ENCODE measurements at places on chromosomes 4 and X. TPM values are rescaled to one million over a fixed set of nuclear protein-coding genes. Genes with fewer than 3 reads are reported as not detected.

The RHOH gene
- 10.1 TPM for total RNA-seq

The SLC6A14 gene
- total RNA-seq, result 68.6 TPM

The BEND2 gene
- total RNA-seq, result not detected

The GPR143 gene
- total RNA-seq, result 1.5 TPM

The SCD5 gene
- total RNA-seq, result 12.5 TPM

The ZNF711 gene
- total RNA-seq, result 0.97 TPM

The FNIP2 gene
- total RNA-seq, result 71.2 TPM

The CT45A2 gene
- total RNA-seq, result not detected

The NR3C2 gene
- 25.0 TPM for total RNA-seq

The L1CAM gene
- total RNA-seq, result 0.55 TPM

The SHISA3 gene
- 1.9 TPM for total RNA-seq

The C4orf50 gene
- 0.03 TPM for total RNA-seq

The NKX6-1 gene
- not detected for total RNA-seq

The GPR78 gene
- 0.67 TPM for total RNA-seq

The TBL1X gene
- 20.3 TPM for total RNA-seq

The CT45A1 gene
- not detected for total RNA-seq

The GAGE12J gene
- total RNA-seq, result not detected

The HAUS3 gene
- total RNA-seq, result 9.7 TPM

The CXCR3 gene
- total RNA-seq, result 1.7 TPM

The SRPX2 gene
- 25.9 TPM for total RNA-seq

The DMRTC1 gene
- total RNA-seq, result 0.20 TPM
